SHP77 treated with DMSO at 0.1 percent for 48 hours (cell line): ENCODE measurements at places on chromosomes 3 and 15.

DNA sequence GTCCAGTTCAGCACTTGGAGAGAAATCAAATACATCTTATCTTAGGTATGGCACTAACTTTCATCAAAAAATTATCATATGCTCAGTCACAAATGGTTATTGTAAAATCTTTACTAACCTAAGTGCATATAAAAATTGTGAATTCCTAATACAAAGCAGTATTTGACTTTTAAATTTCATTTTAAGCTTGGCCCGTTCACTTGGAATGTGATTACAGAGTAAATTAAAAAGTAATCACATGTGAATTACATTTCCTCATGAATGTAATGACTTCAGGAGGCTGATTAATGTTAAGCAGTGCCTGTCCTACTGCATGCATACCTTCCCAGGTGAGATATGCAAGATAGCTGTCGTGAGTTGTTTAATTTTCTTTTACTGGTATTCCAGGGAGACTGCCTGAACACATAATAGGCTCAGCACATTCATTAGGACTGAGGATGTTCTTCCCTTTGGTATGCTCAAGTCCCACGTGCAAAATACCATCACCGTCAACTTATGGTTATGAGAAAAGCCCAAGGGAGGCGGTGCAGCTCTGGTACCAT lies 1053.0 kb downstream of the FHIT start:
- DNase-seq: no peak

DNA sequence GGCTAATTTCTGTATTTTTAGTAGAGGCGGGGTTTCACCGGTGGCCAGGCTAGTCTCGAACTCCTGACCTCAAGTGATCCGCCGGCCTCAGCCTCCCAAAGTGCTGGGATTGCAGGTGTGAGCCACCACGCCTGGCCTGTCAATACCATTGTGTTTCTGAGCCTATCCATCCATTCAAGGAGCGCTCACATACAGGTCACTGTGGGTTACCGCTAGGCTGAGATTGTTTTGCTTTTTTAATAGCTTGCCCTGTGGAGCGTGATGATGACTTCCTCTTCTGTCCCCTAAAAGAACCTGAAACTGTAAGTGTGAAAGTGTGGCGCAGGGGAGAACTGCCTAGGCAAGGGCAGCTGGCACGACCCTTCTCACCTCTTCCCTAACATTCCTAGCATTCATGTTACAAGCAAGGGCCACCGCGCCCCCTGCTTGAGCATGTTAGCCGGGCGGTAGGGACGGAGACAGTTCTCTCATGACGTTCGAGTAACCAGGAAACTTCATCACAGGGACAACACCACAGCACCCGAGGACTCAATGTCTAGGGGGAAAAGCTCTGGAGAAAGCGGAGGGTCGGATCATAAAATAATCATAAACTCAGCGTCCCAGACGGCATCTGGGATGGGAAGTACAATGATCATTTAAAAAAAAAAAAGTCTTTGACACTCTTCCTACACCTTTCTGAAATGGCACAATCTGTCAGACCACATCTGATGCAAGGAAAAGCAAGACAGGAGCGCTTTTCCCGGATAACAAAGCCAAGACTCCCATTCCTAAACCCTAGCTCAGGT lies 790 bp downstream of the LAMP3 start:
- DNase-seq: no peak

GRCh38 chr3:42032693-42033349 lies 58.3 kb upstream of the TRAK1 start:
- no peak for DNase-seq

DNA sequence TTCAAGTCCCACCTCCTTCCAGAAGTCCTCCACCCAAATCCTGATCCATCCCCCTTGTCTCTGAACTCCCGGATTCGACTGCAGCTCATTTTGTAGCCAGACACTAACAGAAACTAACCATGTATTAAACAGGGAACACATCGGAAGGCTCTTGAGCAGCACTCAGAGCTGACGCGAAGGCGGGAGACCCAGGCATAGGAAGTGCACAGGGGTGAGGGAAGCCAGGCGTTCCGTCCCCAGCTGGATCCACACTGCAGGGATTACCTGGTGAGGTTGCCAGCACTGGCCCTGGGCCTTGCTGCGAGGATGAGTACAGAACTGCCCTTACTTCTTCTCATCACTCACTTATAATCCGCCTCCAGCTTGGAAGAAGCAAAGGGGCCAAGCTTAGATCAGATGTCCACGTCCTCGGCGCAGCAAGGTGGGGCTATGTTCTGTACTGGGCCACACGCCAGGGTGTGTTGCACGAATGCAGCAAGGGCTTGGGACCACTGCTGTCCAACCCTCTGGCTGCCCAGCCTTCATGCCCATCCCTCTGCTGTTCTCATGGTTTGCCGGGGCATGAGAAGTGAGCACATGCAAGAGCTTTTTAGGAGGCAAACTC lies 124.2 kb upstream of the SMAD3 start:
- no peak for DNase-seq

GRCh38 chr3:106083207-106083606 lies 214.4 kb upstream of the CBLB start:
- DNase-seq: no peak
